ENCODE measurements at places on chromosomes 6 and 20.
A peak's percentile ranks its signal among the peaks of the same experiment; 100 is the strongest.

GRCh38 chr20:48186915-48187314 is 401.6 kb upstream of the SULF2 start:
- no peak for DNase-seq

- DNase-seq = no peak
These were observed 346.3 kb upstream of the DEFB115 start for GRCh38 chr20:30910937-30911725.

- no peak for DNase-seq
These were observed 72.9 kb downstream of the TSBP1 start for GRCh38 chr6:32298632-32299336.

DNA sequence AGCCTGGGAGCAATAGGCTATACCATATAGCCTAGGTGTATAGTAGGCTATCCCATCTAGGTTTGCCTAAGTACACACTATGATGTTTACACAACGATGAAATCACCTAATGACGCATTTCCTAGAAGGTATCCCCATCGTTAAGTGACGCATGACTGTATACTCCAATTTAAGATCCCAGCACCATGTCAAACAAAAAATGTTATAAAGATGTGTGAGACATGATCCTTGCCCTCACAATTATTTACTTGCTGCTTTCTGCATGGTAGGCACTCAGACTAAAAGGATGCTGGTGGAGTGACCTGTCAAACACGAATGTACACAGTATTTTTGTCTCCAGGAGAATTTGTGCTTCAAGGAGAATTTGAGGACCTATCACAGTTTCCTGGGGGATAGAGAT is 32.3 kb downstream of the SNAP25 start:
- DNase-seq = peak; percentile 86

GRCh38 chr6:20879526-20879925 is 345.3 kb downstream of the CDKAL1 start:
- DNase-seq = no peak

- DNase-seq = no peak
These were observed 91.0 kb upstream of the RIPOR2 start for GRCh38 chr6:25026723-25027122.

- DNase-seq = peak; percentile 57
These were observed 42.7 kb upstream of the EZR start for GRCh38 chr6:158861686-158862381.

DNA sequence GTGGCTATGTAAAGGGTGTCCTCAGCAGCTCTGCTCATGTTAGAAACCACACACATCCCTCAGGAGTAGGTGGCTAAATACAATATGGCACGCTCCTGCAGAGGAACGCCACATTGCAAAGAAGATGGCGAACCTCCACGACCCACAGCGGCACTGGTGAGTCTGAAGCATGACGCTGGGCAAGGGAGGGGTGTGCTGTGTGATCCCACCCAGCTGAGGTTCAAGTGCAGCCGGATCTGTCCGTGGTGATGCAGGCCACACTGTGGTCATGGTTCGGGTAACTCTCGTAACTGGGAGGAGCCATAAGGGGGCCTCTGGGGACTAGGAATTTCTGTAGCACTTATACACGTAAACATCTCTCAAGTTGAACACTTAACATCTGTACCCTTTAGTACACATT is 23.4 kb upstream of the APMAP start:
- no peak for DNase-seq

DNA sequence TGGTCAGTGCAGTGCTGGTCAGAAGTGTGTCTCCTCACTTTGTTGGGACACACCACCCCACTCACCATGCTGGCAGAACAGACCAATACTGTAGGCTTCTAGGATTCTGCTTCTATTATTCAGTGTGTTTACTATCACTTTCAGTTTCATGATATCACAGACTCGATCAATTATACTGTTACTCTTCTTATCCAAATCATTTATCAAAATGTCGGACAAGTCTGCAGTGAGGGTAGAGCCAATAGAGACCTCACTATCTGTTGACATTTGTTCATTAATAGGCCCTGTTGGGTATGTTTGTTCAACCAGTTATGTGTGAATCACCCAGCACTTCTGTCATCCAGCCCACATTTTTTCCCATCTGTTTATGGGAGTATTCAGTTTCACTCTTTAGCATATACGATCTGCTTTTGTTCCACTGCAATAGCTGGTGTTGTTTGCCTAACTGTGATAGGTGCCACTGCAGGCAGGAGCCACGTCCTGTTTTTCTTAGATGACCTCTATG is 140.1 kb downstream of the NRN1 start:
- DNase-seq = peak; percentile 95

- DNase-seq = peak; percentile 78
These were observed 225.1 kb downstream of the BCKDHB start for GRCh38 chr6:80331522-80331921.

DNA sequence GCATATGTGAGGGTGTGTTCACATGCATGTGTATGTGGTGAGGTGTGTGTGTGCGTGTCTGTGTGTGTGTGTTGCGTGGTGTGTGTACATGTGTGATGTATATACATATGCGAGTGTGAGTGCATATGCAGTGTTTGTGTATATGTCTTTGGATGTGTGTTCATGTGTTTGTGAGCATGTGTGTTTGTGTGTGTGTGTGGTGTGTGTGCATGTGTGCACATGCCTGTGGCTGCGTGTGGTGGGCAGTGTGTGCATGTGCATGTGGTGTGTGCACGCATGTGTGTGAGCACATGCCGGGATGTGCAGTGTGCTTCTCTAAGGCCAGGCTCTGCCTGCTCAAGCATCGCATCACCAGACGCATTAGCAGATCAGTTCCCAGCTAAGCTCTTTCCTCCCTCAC is 5.7 kb downstream of the THBS2 start:
- DNase-seq = no peak

GRCh38 chr20:57787151-57787989 is 77.6 kb upstream of the PMEPA1 start:
- no peak for DNase-seq

GRCh38 chr20:19916531-19917485 is 100.4 kb upstream of the NAA20 start:
- no peak for DNase-seq
